ENCODE measurements at places on chromosomes 2 and 18.

- DNase-seq: no peak
These were observed 209.5 kb downstream of the PIK3C3 start for GRCh38 chr18:42164556-42164955.

GRCh38 chr2:33636001-33636400 is 36.9 kb upstream of the FAM98A start:
- no peak for DNase-seq

DNA sequence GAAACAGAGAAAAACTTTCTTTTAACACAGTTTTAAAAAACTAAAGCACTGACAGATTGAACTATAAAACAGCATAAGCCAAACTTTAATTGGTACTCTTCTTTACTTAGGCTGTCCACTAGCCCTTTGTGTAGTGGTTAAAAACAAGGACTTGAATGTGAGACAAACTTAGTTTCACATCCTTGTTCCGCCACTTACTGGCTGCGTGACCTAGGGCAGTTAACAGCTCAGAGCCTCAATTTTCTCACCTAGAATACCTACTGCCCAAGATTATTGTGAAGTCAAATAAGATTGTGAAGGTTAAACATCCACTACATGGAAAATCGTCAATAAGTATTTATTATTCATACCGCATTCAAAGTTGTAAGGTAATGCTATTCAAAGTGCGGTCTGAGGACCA is 2.0 kb downstream of the WDR35 start:
- DNase-seq: no peak

DNA sequence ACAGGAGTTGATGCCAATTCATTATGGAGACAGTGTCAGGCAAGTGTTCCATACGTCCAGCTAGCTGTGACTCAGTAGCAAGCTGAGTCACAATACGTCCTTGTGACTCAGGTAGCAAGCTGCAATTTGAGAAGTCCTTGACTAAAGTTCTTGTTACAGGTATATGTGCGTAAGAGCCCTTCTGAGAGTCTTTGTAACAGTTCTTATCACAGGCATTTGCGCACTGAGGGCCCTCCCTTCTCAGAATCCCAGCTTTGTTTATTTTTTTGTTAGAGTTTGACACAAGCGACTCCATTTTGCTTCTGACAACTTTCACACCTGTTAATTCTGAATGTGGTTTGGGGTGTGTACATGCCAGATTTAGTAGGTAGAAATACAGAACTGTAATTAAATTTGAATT is 20.1 kb upstream of the ACMSD start:
- no peak for DNase-seq

- no peak for DNase-seq
These were observed 515.3 kb upstream of the MEX3C start for GRCh38 chr18:51712821-51713220.

DNA sequence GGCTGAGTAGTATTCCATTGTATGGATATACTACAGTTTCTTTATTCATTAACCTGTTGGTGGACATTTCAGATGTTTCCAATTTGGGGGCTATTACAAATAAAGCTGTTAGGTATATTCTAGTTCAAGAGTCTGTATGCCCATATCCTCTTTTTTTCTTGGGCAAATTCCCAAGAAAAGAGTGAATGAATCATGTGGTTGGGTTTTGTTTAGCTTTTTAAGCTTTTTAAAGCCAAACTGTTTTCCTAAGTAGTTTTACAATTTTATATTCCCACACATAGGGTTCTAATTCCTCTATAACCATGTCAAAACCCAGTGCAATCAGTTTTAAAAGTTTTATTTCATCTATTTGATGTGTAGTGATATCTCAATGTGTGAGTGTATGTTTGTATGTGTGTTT is 44.9 kb upstream of the BAZ2B start:
- no peak for DNase-seq
